ENCODE measurements at places on chromosomes 16 and 17.
A peak's percentile ranks its signal among the peaks of the same experiment; 100 is the strongest.

- DNase-seq = no peak
These were observed 37.4 kb downstream of the COX4I1 start for GRCh38 chr16:85836706-85837582.

GRCh38 chr17:14940938-14941265 is 324.2 kb downstream of the PMP22 start:
- no peak for DNase-seq

- no peak for DNase-seq
These were observed 245.8 kb upstream of the CDH5 start for GRCh38 chr16:66120656-66121055.

DNA sequence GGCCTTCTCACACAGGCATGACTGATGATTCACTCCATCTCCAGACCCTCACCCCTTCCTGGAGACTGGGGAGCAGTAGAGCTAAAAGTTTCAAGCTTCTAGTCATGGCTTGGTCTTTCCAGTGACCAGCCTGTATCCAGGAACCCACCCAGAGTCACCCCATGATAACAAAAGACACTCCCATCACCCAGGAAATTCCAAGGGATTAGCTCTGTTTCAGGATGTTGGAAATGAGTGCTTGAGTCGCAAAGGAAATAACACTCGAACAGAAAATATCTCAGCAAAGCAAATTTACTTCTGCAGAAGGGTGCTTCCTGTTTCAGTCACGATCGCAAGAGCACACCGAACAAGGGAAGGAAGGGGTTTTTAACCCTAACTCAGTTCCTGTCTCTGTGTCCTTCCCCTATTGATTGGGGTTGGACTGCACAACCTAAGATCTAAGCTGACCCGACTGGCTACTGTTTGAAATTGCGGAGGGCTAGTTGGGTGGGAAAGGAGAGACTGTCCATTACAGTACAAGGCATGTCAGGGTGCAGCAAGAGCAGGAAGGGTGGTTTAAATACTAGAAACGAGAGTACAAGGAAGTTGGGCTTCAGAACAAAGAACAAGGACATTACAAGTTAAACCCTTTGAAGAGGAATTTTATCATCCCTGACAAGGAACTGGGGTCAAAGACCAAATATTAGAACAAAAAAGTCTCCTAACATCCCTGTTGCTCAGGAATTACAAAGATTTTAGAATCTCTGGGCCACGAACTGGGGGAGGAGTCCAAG is 224.4 kb upstream of the CACNG5 start:
- no peak for DNase-seq

DNA sequence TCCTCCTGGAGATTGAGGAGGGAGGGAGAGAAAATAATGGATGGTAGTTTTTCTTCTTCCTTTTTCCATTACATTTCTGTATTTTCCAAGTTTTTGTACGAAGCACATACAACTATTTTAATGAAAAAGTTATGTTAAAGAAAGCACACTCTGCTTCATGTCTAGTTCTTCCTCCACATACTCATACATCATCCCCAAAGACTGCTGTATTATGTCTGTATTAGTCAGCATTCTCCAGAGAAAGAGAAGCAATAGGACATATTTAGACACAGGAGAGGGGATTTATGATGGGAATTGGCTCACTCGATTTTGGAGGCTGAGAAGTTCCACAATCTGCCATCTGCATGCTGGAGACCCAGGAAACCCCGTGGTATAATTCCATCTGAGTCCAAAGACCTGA is 10.1 kb upstream of the ACSM2A start:
- no peak for DNase-seq

DNA sequence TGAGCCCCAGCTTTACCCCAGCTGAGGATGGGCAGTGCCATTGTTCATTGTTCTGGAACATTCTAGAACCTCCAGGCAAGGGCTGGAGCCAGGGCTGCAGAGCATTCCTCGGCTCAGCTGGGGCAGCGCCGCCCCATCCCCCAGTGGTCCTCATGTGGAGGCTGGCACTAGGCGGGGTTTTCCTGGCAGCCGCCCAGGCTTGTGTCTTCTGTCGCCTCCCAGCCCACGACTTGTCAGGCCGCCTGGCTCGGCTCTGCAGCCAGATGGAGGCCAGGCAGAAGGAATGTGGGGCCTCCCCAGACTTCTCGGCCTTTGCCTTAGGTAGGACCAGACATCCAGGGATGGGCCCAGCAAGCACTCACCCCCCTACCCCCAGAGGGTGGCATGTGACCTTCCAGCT is at the start of gene TMEM95:
TSS of gene TMEM95 (plus strand) at position 104 of the 400 bp plus-strand sequence. CDS start at position 153, 49 bp downstream.
- DNase-seq = no peak

- no peak for DNase-seq
These were observed 157.0 kb downstream of the NTN1 start for GRCh38 chr17:9178319-9178718.

GRCh38 chr17:7281074-7281952 is at the start of gene SLC2A4:
Gene SLC2A4 (plus strand): TSS chr17:7281718. CDS start chr17:7281935, 217 bp downstream.
- no peak for DNase-seq

- DNase-seq = peak; percentile 20
These were observed at the start of gene ST6GALNAC2 for GRCh38 chr17:76585649-76586593. Gene ST6GALNAC2 (minus strand): TSS chr17:76585860. CDS start chr17:76585808, 52 bp downstream.

DNA sequence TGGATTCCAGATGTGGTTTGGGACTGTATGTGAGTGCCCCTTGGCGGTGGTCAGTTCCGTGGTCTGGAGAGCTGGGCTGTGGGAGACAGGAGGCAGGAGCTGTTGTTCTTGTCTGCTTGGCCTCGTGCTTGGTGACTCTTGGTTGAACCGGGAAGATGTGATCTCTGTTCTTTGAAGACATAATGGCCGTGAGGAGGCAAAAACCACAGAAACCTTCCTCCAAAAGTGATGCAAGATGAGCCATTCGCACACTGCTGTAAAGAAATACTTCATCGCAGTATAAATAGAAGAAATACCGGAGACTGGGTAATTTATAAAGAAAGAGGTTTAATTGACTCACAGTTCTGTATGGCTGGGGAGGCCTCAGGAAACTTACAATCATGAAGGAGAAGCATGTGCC is 128.8 kb downstream of the RAP1GAP2 start:
- DNase-seq = no peak

DNA sequence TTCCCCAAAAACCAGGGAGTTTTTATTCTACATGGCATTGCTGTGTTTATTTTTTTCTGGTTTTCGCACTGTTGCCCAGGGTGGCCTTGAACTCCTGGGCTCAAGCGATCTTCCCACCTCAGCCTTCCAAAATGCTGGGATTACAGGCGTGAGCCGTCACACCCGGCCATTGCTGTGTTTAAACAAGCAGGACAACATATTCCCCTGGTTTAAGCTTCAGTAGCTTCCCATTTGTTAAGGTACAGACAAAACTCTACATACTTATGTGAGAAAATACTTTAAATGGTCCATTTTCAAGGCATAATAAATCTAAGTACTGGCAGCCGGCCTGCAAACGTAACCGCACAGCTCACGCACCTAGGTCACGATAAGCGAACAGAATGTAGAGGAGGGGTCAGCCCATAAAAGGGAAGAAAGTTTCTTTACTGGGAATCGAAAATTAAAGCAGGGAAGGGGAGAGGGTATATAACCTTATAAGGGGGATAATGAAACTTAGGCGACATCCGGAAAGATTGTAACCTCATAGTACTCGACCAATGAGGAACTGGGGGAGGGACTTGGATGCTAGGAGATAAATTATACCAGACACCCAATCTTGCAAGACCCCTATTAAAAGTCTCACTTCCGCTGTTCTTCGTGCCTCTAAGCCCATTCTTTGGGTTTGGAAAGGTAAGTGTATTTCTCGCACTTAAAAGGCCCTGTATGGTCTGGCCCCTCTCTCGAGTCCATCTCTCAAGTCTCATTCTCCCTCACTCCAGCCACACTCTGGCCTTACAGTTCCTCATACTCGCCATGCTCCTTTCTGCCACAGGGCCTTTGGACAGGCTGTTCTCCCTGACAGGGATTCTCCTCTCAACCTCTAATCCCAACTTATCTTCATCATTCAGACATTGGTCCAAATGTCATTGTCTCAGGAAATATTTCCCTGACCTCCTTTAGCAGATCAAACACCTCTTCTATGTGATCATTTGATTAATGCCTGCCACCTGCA is 59.2 kb downstream of the TEX14 start:
- DNase-seq = no peak

GRCh38 chr17:50816771-50817751 is 18.3 kb upstream of the WFIKKN2 start:
- no peak for DNase-seq

- DNase-seq = no peak
These were observed 42.2 kb upstream of the CORO6 start for GRCh38 chr17:29664743-29665480.

- no peak for DNase-seq
These were observed 333.1 kb downstream of the FOXL1 start for GRCh38 chr16:86911437-86911958.

- peak; percentile 75 for DNase-seq
These were observed 466.5 kb upstream of the MAF start for GRCh38 chr16:80066805-80067580.

DNA sequence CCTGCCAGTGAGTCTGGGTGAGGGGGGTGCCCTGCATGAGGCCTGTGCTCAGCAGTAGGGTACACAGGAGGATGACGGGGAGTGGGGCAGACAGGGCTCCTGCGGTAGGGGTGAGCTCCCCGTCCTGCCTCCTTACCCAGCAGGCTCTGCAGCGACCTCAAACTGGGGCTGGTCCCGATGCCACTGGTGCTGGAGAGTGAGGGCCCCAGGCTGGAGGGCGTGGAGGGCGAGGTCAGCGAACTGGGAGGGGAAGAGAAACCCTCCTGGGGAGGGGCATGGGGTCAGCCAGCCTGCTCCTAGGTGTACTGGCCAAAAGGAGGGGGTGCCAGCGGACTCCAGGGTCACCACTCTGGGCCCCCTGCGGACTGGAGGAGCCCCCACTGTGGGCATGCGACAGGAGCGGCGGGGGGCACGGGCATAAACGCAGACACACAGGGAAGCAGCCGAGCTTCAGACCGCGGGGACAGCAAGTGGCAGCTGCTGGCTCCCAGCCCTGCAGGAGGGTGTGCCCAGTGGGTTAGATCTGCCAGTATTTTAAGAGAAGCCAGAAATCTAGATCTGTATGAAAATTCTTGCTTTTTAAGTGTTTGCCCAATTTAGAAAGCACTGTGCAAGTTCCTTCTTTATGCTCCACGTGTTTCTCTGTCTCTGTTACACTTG is 9.0 kb upstream of the VASN start:
- no peak for DNase-seq

- DNase-seq = no peak
These were observed 30.3 kb upstream of the RAI1 start for GRCh38 chr17:17650959-17651358.

DNA sequence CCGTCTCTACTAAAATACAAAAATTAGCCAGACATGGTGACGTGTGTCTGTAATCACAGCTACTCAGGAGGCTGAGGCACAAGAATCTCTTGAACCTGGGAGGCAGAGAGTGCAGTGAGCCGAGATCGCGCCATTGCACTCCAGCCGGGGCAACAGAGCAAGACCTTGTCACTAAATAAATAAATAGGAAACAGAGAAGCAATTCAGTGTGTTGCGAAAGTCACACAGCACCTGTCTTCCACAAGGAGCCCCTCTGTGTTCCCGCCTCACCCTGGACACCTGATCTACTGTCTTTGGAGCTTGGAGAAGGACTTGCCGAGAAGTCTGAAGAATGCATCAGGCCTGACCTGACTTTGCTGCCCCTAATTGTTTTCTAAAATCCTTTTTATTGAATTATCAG is 3.5 kb upstream of the CDH1 start:
- DNase-seq = no peak

DNA sequence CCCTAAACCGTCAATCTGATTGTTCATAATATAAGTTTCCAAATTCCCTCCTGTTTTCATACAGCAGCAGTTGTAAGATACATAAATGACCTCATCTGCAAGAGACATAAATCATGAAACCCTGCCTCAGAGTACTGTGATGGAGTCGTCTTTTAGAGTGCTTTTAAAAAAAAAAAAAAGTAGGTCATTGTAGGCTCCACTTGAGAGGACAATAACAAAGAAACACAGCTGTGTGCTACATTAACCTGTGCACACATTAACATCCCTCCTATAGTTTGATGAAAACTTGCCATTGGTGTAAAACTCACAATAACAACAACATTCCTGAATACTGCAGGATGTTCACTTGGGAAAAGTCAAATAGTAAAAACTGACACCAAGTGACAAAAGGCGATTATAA is 56.5 kb downstream of the XPO6 start:
- no peak for DNase-seq

DNA sequence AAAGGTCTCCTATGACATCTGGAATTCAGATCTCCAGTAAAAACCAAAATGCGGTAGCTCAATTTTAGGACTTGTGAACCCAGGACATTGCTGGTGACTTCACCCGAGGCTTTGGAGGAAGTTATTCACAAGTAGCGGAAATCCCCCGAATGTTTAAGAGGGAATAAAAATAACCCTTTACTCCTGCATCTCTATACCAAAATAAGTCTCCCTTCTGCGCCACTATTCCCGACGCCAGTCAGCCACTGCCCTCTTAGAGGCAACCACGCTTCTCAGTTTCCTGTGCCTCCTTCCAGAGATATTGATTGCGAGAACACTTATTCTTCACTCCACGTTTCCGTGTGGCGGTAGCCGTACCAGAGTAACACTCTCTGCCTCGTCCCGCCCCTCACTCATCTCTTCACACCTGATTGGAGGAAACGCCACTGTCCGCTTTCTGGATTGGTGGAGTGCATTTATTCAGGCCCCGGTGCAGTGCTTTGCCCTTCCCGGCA is 27.4 kb downstream of the EMP2 start:
- DNase-seq = no peak

DNA sequence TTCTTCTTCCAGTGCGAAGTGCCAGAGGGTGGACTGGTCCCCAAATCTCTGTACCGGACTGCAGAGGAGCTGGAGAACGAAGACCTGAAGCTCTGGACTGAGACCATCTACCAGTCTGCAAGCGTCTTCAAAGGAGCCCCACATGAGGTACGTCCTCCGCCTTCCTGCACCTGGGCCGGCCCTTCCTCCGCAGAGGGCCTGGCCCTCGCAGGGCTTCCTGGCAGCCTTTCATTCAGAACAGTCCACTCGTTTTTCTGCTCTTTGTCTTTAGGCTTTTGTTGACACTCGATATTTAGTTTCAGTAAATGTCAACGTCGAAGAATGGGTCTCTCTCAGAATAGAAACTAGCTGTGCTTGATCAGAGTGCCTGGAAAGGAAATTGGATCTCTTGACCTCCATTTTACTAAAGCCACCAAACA is 68.6 kb downstream of the SEC14L1 start:
- DNase-seq = no peak

GRCh38 chr17:31834448-31834847 is 24.6 kb downstream of the COPRS start:
- DNase-seq = no peak

GRCh38 chr16:69938981-69939820 is 11.9 kb upstream of the CLEC18A start:
- DNase-seq = no peak

DNA sequence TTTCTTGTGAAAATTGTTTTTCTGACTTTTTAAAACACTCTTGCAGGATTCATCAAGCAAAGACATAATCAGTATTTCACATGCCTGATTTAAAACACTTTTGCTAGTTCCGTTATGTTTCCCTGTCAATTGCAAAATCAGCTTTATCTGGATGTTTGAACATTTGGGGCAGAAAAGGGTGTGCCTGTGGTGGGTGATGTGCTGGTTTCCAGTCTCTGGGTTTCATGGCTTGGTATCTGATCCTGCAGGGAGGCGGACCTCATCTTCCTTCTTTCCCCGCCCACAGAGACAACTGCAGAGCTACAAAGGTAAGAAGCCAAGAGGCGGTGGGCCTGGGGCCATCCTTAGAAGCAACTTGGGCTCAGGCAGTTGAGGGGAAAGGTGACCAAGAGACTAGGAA is 41.8 kb downstream of the NLRC5 start:
- DNase-seq = no peak

GRCh38 chr17:40473573-40474365 is 27.7 kb downstream of the TNS4 start:
- DNase-seq = no peak

Data from NCI-H1436 treated with DMSO at 0.1 percent for 48 hours (cell line).